ENCODE measurements at places on chromosomes 11 and 22.

- no peak for DNase-seq
Observed at GRCh38 chr11:130131961-130132850, 27.4 kb upstream of the ST14 start.

GRCh38 chr11:64580412-64580811, 10.6 kb upstream of the SLC22A12 start:
- DNase-seq, result no peak

GRCh38 chr11:116533186-116533825, 239.5 kb downstream of the BUD13 start:
- peak; percentile 41 for DNase-seq

- DNase-seq, result no peak
Observed at GRCh38 chr11:48025984-48026340, 45.6 kb downstream of the PTPRJ start.

DNA sequence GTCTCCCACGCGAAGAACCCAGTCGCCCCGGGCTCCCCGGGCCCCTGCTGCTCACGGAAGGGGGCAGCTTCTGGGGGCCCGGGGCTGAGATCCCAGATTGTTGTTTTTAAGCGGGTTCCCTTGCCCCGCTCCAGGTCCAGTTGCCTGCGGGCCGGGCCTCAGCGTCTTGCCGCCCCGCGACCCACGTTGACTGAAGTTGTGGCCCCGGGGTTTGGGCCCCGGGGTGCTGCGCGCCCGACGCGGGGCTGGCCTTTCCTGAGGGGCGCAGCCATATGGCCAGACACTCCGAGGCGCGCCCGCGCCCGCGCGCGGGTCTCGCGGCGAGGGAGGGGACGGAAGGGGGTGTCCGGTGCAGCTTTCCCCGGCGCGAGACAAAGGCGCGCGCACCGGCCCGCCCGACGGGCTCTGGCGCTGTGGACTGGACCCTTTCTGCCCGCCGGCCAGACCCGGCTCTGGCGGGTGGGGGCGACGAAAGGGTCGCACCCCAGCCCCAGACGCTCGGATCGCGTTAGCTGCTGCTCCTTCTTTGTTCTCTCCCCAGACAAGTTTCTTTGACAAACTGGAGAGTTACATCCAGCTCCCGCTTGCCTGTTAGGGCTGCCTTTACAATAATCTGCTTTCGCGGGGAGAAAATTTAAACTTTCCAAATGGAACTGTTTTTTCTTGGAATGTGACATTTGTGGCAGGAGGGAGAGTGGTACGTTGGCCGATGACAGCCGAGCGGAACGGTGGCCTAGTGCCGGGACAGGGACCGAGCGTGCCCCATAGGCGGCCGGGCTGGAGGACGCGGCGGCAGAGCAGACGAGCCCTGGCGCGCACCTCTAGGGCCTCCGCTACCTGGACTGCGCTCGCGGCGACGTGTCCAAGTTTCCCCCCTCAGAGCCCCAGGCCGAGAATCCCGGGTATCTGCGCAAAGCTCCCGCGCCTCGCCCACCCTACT, 716 bp downstream of the AMOTL1 start:
- DNase-seq, result peak; percentile 72

GRCh38 chr11:91786097-91786496, 438.5 kb upstream of the FAT3 start:
- no peak for DNase-seq

DNA sequence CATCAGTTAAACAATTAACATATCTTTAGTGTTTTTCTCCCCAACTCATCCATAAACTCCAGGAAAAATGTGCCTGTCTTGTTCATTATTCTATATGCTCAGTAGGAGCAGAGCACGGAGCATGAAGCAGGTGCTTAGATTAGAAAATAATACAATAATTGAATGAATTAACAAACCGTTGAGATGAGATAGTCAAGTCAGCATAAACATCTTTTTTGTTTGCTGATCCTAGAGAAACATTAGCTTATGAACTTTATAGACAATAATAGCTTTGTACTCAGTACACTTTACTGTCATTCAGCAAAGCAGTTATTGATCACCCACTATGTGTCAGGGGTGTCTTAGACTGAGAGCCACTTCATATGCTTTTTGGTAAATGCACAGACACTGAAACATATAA, 105.2 kb upstream of the SEZ6L start:
- no peak for DNase-seq

GRCh38 chr11:35061516-35062440, 77.2 kb upstream of the CD44 start:
- no peak for DNase-seq

DNA sequence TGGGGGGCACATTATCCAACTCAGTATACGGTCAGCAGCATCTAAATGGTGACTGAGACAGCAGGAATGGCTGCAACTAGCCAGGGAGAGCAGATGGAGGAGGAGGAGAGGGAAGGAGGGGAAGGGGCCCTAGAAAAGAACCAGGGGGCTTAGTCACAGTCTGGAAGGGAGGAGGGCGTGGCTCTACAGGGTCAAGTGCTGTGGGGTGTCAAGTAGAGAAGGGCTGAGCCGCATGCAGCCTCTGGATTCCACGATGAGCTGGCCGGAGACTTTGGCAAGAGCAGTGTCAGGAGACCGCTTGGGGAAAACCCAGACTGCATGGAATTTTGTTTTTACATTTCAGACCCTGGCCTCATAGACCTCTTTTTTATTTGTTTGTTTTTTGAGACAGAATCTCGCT, 25.8 kb upstream of the PPFIA1 start:
- DNase-seq, result no peak

- peak; percentile 94 for DNase-seq
Observed at GRCh38 chr11:73335204-73335923, 27.3 kb downstream of the ARHGEF17 start.

DNA sequence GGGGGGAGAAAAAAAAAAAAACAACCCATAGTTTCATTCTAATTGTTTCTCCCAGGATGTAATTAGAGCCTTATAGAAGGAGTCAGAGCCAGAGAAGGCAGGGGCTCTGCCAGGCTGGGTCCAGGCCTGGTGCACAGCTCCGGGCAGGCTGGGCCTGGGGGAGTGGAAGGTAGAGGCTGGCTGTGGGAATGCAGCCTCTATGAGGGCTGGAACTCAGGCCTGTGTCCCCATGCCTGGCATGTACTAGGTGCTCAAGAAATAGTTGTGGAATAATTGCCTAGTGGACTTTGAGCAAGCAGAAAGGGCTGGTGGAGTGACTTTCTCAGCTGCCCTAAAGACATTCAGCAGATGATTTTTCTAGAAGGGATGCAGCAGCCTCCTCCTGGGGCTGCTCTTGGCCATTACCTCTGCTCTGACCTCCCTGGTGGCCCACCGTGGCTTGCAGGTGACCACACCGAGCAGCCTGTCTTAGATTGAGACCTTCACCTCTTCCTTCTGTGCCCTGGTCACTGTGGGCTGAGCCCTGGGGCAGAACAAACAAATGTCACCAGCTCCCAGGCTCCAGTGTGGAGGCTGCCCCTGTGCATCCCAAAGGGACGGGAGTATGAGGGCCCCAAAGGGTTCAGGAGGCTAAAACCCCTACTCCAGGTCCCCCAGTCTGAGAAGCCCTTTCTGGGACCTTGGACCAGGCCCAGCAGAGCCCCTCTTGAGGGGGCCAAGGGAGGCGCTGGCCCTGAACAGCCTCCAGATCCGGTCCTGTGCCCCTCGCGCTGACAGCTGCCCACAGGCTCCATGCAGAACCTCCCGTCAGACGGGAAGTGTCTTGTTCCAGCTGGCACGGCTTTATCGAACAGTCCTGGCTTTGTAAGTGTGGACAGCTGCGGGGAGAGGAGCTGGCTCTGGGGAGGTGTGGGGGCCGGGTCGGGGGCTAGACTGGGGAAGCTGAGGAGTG, 18.8 kb downstream of the MYEOV start:
- DNase-seq, result no peak
